ENCODE measurements at places on chromosomes 5 and 9.
A peak's percentile ranks its signal among the peaks of the same experiment; 100 is the strongest.

DNA sequence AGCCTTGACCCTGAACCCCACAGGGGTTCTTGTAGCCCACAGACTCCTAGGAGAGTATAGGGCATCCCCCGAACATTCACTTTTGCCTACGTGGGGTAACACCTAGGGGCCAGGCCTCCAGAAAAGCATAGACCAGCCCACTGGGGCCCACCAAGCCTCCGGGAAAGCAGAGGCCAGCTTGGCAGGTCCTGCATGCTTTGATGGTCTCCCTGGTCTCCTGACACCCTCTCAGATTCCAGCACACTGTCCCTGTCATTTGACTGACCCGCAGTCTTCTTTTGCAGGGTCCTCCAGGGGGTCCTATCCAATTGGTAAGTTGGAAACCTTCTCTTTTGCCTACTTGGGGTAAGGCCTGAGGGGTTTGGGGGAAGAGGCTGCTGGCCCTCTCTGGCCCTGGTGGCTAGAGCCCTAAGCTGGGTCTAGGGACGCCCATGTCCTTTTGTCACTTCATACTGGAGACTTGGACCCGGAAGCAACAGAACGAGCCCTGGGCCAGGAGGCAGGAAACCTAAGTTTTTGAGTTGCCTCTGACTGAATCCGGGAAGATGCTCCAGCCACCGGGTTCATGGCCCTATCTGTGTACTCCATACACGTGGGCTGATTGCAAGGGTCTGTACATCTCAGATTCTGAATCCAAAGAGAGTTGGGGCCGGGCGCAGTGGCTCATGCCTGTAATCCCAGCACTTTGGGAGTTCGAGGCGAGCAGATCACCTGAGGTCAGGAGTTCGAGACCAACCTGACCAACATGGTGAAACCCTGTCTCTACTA is 20.9 kb upstream of the ORM1 start:
- peak; percentile 39 for DNase-seq

GRCh38 chr9:91746357-91746756 is 203.7 kb downstream of the ROR2 start:
- no peak for DNase-seq

- DNase-seq, result no peak
Observed at GRCh38 chr5:92944337-92944736, 636.7 kb downstream of the NR2F1-AS1 start.

- no peak for DNase-seq
Observed at GRCh38 chr5:150619359-150620230, 20.9 kb upstream of the SYNPO start.

GRCh38 chr9:89734600-89735041 is 129.8 kb downstream of the GADD45G start:
- no peak for DNase-seq

DNA sequence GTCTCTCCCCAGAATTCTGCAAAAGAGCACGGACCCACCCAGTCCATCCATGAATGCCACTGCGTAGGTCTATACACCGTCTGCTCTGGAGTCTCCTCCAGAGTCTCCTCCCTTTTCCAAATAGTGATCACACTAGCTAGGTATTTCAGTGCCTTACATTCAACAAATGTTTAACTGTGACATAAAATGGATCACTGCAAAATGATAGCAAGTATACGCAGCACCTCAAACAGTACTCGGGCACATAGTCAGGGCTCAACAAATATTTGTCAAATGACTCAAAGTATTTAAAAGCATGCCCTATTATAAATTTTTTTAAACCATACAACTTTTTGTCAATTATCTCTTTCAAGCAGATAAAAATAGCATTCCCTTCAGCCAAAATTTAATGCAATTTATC is 60.5 kb downstream of the TLE1 start:
- no peak for DNase-seq

- no peak for DNase-seq
Observed at GRCh38 chr5:109469896-109470662, 60.3 kb upstream of the PJA2 start.

DNA sequence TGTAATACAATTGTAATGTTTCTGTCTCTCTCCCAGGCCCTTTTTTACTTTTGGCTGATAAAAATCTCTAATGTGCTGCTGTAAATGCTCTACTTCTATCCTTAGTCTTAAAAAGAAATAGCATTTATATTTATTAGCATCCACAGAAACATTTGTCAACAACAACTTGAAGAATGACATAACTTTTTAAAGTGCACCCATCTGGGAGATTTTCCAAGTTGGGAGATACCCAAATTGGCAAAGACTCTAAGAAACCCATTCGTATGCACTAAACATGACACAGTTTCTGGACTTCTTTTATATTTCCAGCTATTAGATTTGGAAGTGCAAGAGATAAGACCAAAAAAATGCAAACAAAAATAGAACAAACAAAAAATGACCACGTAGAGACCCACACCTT is 2287.4 kb upstream of the WWC1 start:
- DNase-seq, result no peak

DNA sequence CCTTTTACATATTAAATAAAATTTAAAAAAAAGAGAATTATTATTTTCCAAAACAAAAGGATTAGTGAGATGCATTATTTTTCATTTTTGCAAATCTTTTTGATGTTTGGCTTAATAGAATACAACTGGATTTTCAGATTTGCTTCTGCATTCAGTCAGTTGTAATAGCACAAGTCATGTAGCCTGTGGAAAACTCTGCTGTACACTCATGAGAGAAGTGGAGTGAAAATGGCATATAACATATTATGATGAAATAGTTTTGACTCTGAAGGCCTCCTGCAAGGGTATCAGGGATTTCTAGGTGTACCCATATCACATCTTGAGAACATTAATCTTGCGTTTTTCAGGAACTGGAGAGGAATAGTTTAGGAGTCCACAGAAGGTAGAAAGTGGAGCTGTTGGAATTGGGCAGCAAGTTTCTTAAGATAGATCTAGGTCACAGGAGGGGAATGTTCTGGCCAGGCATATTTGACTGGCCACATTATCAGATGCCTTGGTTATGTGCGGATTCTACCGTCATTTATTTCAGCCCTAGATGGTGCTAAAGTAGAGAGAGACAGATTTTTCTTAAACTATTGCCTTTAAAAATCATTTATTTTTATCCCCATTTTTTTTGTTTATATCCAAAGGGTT is 16.4 kb downstream of the LNPEP start:
- no peak for DNase-seq

DNA sequence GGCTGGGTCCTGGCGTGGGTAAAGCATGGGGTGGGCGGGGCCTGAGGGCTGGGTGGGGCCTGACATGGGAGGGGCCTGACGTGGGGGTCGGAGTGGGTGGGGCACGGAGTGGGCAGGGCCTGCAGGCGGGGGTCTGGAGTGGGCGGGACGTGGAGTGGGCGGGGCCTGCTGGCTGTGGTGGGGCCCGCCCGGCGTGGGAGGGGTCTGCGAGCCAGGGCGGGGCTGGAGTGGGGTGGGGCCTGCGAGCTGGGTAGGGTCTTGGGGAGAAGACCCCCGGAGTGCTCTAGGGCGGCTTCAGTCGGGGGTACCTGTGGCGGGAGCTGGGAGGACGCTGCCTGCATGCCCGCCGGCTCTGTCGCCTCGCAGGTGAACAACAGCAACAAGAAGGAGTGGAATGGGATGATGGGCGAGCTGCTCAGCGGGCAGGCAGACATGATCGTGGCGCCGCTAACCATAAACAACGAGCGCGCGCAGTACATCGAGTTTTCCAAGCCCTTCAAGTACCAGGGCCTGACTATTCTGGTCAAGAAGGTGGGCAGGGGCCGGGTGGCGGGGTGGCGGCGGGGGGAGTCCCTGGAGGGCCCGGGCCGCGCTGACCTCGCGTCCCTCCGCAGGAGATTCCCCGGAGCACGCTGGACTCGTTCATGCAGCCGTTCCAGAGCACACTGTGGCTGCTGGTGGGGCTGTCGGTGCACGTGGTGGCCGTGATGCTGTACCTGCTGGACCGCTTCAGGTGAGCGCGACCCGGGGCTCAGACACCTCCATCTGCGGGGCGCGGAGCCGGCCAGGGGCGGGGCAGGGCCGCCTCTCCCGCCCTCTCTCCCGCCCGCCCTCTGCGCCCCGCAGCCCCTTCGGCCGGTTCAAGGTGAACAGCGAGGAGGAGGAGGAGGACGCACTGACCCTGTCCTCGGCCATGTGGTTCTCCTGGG is 8.0 kb downstream of the LRRC26 start:
- no peak for DNase-seq

- DNase-seq, result no peak
Observed at GRCh38 chr9:81772144-81772543, 82.8 kb upstream of the TLE1 start.

DNA sequence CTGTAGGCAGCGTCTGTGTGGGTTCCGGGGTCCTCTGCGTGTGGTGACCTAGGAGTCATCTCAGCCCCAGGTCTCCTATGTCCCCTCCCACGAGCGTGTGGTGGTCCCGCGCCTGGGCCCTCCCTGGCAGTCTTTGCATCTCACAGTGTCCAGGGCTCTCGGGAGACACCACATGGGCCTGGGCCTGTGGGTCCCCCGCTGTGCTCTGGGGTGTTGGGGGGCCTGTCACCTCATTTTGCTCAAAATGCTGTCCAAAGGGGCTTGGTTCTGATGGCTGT is 27.1 kb downstream of the CEP72 start:
- no peak for DNase-seq

DNA sequence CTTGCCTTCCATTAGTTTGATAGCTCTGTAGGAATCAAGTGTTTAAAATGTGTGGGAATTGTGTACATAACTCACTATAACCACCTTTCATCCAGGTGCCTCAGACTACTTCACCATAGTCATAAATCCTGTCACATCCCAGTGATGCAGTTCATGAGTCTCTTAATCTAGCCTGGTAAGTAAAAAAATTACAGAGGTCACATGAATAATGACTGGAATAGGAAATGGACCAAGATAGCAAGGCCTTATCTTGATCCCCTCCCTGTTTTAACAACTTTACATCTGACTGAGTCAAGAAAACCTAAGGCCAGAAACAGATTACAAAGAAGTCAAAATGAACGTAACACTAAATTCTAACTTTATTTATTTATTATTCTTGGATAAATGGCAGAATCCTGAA is 1.5 kb upstream of the RNF145 start:
- DNase-seq, result no peak

- DNase-seq, result peak; percentile 65
Observed at GRCh38 chr5:179916523-179916922, 8.8 kb upstream of the TBC1D9B start.

- DNase-seq, result no peak
Observed at GRCh38 chr5:9654886-9655285, 24.7 kb upstream of the TAS2R1 start.

DNA sequence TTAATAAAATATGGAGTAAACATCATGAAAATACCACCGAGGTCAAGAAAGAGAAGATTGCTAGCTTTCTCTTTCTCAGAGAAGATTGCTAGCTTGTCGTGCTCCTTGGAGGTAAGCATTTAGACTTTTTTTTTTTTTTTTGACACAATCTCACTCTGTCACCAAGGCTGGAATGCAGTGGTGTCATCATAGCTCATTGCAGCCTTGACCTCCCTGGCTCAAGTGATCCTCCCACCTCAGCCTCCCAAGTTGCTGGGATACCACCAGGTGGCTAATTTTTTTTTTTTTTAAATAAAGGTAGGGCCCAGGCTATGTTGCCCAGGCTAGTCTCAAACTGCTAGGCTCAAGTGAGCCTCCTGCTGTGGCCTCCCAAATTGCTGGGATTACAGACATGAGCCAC is 26.3 kb upstream of the CPLANE1 start:
- no peak for DNase-seq

DNA sequence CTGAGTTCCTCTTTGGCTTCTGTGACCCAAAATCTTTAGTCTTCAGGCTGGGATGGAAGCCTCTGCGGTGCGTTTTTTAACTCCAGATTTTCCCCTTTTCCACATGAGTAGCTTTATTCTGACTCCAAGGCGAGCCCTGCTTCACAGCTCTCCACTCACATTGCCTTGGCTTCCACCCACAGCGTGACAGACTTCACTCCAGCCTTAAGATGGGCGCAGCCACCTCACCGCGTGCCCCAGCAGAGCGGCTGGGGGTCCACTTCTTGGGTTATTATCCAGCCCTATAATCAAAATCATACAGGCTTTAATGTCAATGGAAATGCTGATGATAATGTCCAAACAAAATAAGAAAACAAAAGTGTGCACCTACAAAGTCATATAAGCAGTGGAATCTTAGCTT is 1.2 kb downstream of the EXOC3 start:
- DNase-seq, result no peak

DNA sequence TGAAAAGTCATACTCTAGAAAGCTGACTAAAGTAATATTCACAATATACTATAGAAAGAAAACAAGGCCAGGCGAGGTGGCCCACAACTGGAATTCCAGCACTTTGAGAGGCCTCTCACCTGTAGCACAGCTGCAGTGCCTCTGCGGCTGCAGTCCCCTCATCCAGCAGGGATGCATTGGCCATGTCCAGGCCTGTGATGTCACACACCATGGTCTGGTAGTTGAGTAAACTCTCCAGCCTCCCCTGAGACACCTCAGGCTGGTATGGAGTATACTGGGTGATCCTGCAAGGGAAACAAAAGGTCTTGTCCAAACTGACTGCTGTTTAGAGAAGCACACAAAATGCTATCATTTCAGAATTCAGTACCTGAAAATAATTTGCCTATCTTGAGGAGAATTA is 35.5 kb downstream of the GLDC start:
- no peak for DNase-seq

GRCh38 chr9:104386013-104386412 is 118.0 kb upstream of the OR13F1 start:
- no peak for DNase-seq

GRCh38 chr5:69368458-69369339 is 621 bp downstream of the AK6 start:
- DNase-seq, result no peak
